ENCODE measurements at places on chromosomes 16 and 17.

DNA sequence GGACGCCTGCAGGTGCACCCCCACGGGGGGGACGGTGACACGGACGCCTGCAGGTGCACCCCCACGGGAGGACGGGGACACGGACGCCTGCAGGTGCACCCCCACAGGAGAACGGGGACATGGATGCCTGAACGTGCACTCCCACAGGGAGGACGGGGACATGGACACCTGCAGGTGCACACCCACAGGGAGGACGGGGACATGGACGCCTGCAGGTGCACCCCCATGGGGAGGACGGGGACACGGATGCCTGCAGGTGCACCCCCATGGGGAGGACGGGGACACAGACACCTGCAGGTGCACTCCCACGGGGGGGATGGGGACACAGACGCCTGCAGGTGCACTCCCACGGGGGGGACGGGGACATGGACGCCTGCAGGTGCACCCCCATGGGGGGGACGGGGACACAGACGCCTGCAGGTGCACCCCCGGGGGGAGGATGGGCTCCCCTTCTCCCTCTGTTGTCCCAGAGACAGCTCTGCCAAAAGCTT is 114.5 kb upstream of the METRNL start:
- no peak for DNase-seq

GRCh38 chr16:47284999-47285398 is 141.3 kb upstream of the NETO2 start:
- no peak for DNase-seq

GRCh38 chr17:9279893-9280292 is 258.6 kb downstream of the NTN1 start:
- DNase-seq: no peak

- peak; percentile 44 for DNase-seq
These were observed 18.8 kb downstream of the SRP68 start for GRCh38 chr17:76053246-76054111.

- peak; percentile 89 for DNase-seq
These were observed 596 bp downstream of the PROCA1 start for GRCh38 chr17:28710861-28711722.

- no peak for DNase-seq
These were observed 13.2 kb upstream of the CCL23 start for GRCh38 chr17:36030956-36031355.

GRCh38 chr16:77674888-77675287 is 47.4 kb upstream of the NUDT7 start:
- no peak for DNase-seq

DNA sequence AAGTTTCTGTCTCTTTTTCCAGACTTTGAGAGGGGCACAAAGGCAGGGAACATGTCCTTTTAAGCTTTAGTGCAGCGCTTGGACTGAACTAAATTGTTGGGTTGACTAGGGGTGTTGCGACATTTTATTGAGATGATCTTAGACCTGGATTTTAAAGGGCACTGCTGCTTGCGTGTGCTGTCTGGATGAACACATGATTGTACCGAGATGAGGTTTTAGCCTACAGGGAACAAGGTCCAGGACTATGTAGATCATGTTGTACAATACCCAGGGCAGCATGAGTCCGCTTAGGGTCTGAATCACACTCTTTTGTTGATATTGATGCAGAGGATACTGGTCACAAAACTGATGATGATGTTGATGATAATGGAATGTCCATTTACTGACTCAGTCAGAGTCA is 5.2 kb upstream of the RGS9 start:
- DNase-seq: no peak

GRCh38 chr16:67833415-67834241 is 8.5 kb upstream of the THAP11 start:
- DNase-seq: peak; percentile 95

- no peak for DNase-seq
These were observed 678.1 kb upstream of the GOT2 start for GRCh38 chr16:59411961-59412841.

DNA sequence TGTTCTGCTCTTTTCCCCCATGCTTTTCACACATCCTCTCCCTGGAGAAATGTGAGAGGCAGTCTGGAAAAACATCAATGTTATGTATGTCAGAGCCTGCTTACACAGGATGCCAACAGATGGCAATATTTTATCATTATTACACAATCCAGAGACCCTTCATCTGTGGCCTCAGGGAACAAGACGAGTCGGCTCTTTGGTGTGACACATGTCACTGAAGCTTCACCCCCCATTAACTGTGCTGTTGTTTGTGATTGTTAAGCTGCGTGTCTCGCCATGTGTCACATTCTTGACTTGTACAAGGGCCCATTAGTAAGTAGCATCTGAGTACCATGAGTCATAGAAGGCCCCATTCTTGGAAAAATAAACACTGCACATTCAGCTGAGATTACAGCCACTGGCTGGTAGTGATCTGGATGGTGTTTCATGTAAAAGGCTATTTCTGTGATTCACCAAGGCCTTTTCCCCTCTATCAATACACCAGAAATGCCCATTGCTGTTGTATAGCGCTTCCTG is 682.1 kb upstream of the SOX9 start:
- no peak for DNase-seq

DNA sequence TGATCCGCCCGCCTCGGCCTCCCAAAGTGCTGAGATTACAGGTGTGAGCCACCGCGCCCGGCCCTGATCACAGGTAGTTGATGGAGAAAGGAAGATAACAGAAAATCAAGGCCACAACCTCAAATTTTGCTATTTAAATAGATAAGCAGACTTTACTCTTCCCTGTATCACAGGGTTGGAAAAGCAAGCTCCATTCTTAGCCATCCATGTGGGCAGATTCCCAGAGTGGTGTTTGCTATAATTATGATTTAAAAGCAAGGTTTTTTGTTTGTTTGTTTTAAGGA is 44.4 kb downstream of the TUBD1 start:
- DNase-seq: no peak

DNA sequence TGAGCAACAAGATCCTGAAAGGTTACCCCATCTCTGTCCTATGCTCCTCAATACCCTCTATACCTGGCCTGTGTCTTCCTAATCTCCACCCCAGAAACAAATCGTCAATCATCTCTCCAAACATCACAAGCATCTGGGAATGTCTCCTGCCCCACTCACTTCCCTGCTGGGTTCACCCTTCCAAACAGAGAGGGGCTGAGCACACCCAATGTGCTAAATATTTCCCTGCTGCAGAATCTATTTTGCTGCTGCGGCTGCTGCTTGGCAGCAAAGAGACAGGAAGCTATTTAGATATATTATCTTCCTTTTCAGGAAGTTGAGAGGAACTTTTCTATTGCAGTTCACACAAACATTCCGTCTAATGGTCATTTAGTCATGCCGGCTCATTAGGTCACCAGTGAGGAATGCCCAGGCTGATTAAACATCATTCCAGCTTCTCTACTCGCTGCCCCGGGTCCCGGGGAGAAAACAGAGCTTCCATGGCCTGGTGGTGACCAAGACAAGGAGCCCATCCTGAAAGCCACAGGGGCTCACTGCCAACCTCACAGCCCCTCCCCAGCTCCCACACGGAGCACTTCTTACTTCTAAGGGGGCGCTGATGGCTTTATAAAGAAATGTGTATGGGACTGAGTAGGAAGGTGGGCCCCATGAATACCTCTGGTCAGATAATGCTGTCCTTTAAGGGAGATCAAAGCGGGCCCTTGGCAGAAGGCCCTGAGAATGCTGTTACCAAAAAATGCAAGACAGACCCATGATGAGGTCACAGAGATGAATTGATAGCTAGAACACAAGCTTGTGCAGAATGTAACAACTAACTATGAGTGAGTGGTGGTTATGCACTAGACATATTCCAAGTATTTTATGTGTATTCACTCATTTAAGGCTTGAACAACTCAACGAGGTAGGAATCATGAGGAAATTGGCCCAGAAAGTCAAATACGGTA is 218.3 kb downstream of the SOX9 start:
- no peak for DNase-seq

DNA sequence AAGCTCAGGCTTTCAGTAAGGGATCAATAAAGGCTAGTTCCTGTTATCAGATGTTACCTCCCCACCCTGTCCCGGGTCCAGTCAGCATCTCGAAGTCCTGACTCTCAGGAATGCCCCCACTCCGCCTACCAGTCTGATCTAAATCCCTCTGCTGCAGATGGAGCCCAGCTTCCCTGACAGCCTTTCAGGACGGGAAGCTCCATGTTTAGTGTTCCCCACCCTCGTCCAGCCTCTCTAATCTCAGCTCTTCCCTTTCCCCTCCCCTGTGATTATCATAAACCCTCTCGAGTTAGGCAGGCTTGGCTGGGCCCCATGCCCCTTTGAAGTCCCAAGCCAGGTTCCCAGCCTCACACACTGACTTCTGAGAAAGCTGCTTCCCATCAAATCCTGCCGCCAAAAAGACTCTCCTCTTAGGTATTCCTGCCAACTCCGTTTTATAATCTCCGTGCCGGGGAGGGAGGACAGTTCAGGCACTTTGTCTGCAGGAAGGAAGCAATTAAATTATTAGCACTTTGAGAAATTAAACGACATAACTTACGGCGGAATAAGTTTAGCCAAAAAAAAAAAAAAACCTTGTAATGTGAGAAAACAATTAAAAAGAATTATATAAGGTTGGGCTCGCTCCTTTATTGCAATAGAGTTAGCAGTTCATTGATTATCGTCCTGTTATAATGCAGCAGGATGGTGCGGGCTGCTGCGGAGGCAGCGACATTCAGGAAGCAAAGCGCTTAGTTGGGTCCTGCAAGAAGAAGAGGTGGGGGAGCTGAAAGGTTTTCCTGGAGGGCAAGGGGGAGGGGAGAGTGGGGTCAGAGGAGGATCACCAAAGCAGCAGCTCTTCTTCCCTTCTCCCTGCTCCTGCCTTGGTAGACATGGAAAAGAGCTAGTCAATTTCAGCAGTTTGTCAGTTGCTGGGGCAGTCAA is 16.8 kb upstream of the ETV4 start:
- no peak for DNase-seq

DNA sequence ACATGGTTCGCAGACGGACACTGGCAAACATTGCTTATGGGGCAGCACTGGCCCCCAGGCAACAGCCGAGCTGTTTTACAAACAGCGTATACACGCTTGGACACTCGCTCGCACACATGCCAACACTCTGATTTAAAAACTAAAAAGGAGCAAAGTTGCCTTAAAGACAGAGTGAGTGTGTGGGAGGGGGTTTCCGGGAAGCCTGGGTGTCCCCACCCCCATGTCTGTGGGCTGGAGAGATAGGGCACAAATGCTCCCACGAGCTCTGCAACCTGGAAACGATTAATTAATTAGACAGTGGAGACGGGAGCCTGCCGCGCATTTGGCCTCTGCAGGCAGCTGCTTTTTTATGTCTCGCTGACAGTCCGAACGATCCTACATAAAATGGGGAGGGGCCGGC is 107.9 kb upstream of the ZNF469 start:
- no peak for DNase-seq

GRCh38 chr16:20243731-20244281 is 83.5 kb downstream of the GP2 start:
- no peak for DNase-seq

- DNase-seq: no peak
These were observed 6.6 kb upstream of the IGFBP4 start for GRCh38 chr17:40436636-40437035.

- no peak for DNase-seq
These were observed 29.8 kb upstream of the C1QL1 start for GRCh38 chr17:44997733-44998520.

DNA sequence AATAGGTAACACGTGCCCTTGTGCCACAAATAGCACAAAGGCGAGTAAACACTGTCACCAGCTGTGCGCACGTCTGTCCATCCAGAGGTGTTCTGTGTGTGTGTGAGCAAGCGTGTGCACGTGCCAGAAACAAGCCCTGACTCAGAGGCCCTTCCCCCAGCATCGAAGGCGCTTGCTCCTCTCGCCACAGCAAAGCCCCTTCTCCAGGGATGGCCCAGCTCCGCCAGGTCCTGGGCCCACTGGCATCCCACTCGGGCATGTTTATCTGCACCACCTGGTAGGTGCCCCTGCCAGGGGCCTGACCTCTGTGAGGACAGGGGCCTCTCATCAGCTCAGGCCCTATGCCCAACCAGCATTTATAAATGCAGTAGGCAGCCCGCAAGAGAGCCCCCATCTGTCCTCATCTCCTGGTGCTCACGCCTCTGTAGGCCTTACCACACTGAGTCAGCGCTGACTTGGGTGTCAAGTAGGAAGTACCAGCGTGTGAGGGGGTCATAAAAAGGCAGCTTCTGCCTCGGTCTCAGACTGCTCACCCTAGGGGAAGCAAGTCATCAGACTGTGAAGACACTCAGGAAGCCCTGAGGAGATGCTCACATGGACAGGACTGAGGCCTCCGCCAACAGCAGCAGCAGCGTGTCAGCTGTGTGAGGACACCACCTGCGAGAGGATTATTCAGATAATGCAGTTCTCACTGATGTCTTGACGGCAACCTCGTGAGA is 10.8 kb downstream of the TMEM235 start:
- DNase-seq: peak; percentile 88

- DNase-seq: no peak
These were observed 11.2 kb upstream of the ANKRD40CL start for GRCh38 chr17:50778471-50778870.

DNA sequence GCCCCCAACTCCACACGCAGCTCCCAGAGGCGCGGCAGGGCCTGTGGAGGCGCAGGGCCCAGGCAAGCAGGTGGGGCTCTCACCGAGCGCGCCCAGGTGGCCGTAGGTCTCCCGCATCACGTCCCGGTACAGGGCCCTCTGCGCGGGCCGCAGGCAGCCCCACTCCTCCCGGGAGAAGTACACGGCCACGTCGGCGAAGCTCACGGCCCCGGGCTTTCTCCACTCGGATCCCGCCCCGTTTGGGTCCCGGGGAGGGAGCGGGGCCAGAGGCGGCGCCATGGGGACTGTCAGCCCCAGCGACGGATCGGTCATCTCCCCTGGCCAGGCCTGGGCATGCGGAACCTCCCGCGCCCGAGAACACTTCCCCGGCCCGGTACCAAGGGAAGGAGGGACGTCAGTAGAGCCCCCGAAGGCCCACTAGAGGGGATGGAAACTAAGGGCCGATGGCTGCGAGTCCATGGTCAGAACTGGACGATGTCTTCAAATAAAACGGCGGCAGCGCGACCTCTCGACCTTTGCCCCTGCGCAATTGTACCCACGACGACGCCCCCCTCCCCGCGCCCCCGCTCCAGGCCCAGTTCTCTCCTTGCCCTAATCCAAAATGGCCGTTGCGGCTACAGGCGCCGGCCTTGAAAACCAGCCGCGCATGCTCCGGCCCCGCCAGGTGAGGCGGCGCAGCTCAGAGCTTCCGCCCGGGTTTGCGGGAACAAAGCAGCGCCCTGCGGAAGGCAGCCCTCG is at the start of gene ZNF747:
TSS of gene ZNF747 (minus strand) at position 491 of the 738 bp plus-strand sequence. CDS start at position 312, 179 bp downstream.
- DNase-seq: peak; percentile 88

DNA sequence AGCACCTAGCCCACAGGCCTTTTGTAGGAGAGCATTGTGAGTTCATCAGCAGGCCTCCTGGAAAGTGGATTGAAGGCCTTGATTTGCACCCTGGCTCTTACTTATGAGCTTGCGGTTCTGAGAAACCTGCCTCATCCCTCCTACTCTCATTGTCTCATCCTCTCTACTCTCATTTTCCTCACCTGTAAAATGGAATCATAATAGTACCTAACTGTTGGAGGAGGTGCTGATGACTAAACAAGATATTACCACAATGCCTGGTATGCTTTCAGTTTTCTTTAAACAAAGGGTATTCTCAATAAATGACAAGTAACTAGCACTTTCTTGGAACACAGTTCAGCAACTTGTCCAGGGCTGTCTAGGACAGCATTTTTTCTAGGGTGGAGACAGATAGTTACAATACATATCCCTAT is 243.1 kb upstream of the MAF start:
- DNase-seq: no peak

GRCh38 chr16:64952177-64952576 is 169.7 kb downstream of the CDH11 start:
- no peak for DNase-seq
